ENCODE measurements at places on chromosomes 2 and 18.

GRCh38 chr2:116511426-116511825 is 1303.1 kb upstream of the DDX18 start:
- no peak for DNase-seq

DNA sequence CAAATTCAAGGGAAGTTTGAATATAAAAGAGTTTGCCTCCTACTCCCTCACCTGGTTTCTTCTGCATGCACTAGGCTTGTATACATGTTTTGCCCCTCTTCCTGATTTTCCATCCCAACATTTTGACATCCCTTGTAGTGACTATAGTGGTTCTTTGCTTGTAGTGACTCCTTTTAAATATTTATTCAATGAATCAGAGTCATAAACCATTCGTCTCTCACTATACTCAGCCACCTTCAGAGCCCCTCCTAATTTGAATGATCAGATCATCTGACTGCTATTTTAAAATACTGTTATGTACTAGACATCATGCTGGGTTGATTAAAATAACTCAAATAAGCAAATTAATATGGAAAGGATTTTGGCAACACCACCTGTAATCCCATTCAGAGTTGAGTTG is 492.1 kb upstream of the PIK3C3 start:
- DNase-seq: no peak

GRCh38 chr2:232228332-232228731 is 150.2 kb upstream of the ALPP start:
- no peak for DNase-seq

- DNase-seq: no peak
Observed at GRCh38 chr2:116733699-116734098, 1080.8 kb upstream of the DDX18 start.

DNA sequence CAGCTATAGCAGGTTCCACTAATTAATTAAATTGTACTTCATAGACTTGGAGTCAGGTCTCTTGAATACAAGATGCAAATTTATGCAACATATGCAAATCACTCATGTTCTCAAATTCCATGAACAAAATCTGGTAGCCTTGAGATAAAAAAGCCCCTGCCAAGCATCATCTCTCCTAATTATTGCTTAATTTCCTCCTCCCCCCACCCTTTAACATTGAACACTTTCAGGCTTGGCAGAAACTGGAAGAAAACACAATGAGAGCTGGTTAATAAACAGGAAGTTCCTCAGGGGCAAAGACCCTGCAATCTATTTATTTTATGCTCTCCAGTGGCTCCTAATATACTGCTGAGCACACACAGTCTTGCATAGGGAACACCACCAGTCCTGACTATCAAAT is 35.6 kb upstream of the ACVR1 start:
- DNase-seq: no peak
